ENCODE measurements at places on chromosomes 13 and 19. TPM values are rescaled to one million over a fixed set of nuclear protein-coding genes. Genes with fewer than 3 reads are reported as not detected.

The FLT3LG gene
- 1.3 TPM for total RNA-seq

The REEP6 gene
- total RNA-seq, result 20.6 TPM

The IGSF23 gene
- not detected for total RNA-seq

The CAPN12 gene
- total RNA-seq, result 0.38 TPM

The KIR2DL4 gene
- not detected for total RNA-seq

The GPR42 gene
- not detected for total RNA-seq

The ZNF428 gene
- 43.9 TPM for total RNA-seq

The KLF1 gene
- total RNA-seq, result 2.1 TPM

The FXYD3 gene
- total RNA-seq, result 20.7 TPM

The TMEM59L gene
- 22.3 TPM for total RNA-seq

The ANKLE1 gene
- 0.55 TPM for total RNA-seq

The ZNF546 gene
- 19.0 TPM for total RNA-seq

The GJB2 gene
- total RNA-seq, result 3.7 TPM

The ZNF737 gene
- total RNA-seq, result 73.2 TPM

The ZNF567 gene
- total RNA-seq, result 20.6 TPM

The FAM124A gene
- total RNA-seq, result 16.2 TPM

The FPR3 gene
- 0.66 TPM for total RNA-seq

The SLC25A42 gene
- total RNA-seq, result 15.8 TPM

The SIGLEC8 gene
- not detected for total RNA-seq

The AMER2 gene
- total RNA-seq, result 336 TPM

The GRIN2D gene
- total RNA-seq, result 4.3 TPM

The ZSCAN1 gene
- 0.38 TPM for total RNA-seq

The MAP1S gene
- 33.0 TPM for total RNA-seq

The SLITRK6 gene
- 17.6 TPM for total RNA-seq

The TEX101 gene
- 0.55 TPM for total RNA-seq

The RETN gene
- not detected for total RNA-seq

The CPAMD8 gene
- 110 TPM for total RNA-seq

The FOXA3 gene
- not detected for total RNA-seq

The CD320 gene
- total RNA-seq, result 34.3 TPM

The FBXO27 gene
- total RNA-seq, result 9.3 TPM

The LRP3 gene
- total RNA-seq, result 40.1 TPM

The ATG4D gene
- 19.4 TPM for total RNA-seq

The ZNF490 gene
- total RNA-seq, result 15.2 TPM

The TMEM38A gene
- total RNA-seq, result 18.6 TPM

The PEAK3 gene
- 0.44 TPM for total RNA-seq

The COL4A2 gene
- total RNA-seq, result 391 TPM

The IZUMO4 gene
- 2.6 TPM for total RNA-seq

The ZNF606 gene
- 101 TPM for total RNA-seq

The THAP8 gene
- total RNA-seq, result 7.6 TPM

The GNG7 gene
- total RNA-seq, result 12.3 TPM

The STOML3 gene
- not detected for total RNA-seq

The SMIM17 gene
- 7.1 TPM for total RNA-seq

The KLK8 gene
- not detected for total RNA-seq

The TLE6 gene
- total RNA-seq, result 5.2 TPM

The ATXN8OS gene
- total RNA-seq, result not detected

The RASAL3 gene
- 0.82 TPM for total RNA-seq

The CABP5 gene
- 43.1 TPM for total RNA-seq

The LGALS14 gene
- not detected for total RNA-seq

The ELL gene
- total RNA-seq, result 12.5 TPM

The NDUFS7 gene
- 69.5 TPM for total RNA-seq

The TMEM259 gene
- 103 TPM for total RNA-seq

The CACTIN gene
- total RNA-seq, result 26.9 TPM

The TTC9B gene
- 5.7 TPM for total RNA-seq

The SMIM44 gene
- 6.5 TPM for total RNA-seq

The SHANK1 gene
- total RNA-seq, result 12.0 TPM

The FXYD1 gene
- total RNA-seq, result 34.8 TPM

The RASIP1 gene
- total RNA-seq, result 11.4 TPM

The C13orf42 gene
- total RNA-seq, result not detected
